Caudate nucleus (tissue), 63 donors: ENCODE measurements at places on chromosomes 11 and 22.

DNA sequence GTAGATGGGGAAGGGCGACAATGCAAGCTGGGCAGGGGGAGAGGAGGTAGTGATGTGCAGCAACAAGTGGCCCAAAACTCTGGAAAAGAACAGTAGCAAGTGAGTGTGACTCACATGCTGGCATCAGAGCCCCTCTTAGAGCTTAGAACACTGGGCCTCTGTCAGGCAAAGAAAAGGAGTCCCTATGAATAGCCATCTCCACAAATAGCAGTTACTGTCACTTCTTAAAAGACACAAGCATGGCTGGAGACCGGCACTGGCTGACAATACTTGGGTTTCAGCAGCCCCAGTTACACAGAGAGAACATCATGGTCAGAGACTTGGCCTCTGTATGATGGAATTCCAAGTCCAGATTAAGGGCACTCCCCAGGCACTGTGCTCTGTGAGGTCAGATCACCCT is 58.2 kb downstream of the PRCP start:
- DNase-seq, result peak; percentile 67

- DNase-seq, result no peak
Measured at GRCh38 chr11:133360860-133361688, 171.2 kb downstream of the OPCML start.

DNA sequence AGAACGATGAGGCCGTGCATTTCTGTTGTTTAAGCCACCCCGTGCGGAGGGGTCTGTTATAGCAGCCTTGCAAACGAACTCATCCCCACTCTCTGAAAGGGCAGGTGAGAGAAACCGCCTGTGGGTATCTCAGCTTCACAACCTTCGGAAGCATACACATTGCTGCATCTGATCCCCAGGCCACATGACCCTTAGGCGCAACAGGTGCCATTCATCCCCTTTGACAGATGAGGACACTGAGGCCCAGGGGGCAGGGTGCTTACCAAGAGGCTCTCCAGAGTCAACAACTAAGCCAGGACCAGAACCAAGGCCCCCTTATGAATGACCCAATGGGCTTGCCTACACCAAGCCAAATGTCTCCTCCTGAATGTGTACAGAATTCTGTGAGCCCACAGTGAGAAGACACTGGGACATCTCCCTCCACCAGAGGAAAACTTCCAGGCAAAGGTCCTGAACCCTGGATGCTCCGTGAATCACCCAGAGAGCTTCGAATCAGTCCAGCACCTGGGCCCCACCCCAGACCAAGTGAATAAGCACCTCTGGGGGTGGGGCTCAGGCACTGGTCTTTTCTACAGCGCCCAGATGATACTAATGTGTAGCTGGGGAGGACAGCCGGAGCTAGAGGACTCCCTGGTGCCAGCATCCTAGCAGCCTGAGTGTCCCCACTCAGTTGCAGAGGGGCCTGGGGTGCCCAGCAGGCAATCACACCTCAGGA is 83.2 kb downstream of the BUD13 start:
- DNase-seq, result no peak

- no peak for DNase-seq
Measured at GRCh38 chr11:7046474-7047175, 26.3 kb downstream of the NLRP14 start.

DNA sequence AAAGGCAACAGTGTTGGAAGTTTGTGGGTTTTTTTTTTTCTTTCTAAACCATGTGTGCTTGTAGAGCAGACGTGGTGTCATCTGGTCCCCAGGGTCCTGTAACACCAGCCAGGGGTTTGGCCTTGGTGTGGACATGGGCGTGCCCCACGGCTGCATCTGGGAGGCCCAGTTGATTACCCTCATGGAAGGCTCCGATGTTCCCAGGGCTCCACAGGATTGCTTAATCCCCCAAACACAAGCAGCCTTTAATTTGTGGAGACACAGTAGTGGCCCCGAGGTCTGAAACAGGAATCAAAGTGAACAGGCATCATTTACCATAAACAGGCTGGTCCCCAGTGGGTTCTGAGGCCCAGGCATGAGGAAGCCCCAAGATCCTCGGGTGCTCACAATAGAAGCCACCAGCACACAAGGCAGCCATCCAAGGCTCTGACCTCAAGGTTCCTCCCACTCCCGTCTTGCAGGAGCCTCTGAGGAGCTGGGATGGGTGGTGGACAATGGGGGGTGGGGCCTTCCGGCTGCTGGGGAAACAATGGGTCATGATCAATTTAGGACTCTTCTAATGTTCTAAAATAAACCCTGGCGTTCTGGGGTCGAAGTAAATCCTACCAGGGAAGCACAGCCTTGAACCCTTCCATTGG is 115.0 kb upstream of the CD82 start:
- no peak for DNase-seq

- no peak for DNase-seq
Measured at GRCh38 chr11:31656051-31656450, 146.5 kb downstream of the ELP4 start.

DNA sequence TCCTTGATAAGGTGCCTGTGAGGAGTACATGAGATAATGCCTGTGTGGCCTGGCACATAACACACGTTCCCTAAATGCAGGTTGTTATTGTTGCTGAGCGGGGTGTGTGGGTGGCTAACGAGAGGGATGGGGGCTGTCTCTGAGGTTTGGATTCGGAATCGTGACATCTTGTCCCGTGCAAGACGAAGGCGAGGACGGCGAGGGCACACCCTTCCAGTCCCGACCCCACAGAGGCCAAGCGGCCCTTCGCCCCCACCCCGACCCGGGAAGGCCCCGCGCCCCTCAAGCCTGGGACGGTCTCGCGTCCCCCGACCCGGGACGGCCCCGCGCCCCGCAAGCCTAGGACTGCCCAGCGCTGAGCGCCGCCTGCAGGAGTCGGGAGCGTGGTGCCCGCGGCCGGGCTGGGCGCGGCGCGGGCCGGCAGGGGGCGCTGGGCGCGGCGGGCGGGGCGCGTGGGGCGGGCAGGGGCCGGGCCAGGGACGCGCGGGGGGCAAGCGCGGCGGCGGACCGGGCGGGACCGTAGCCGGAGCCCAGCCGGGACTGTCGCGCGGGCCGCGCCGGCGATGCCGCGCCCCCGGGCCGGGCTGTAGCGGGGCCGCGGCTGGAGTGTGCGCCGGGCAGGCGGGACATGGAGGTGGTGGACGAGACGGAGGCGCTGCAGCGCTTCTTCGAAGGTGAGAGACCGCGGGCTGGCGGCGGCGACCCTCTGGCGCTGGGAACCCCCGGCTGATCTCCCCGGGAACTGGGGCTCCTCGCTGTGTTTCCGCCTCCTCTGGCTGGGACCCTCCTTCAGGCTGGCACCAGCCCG is at the start of gene MYRF:
MYRF (plus strand) TSS at position 520 of the 808 bp plus-strand sequence; CDS start at position 629, 109 bp downstream.
- DNase-seq, result peak; percentile 55

- DNase-seq, result no peak
Measured at GRCh38 chr11:128964463-128964930, 21.8 kb upstream of the TP53AIP1 start.
